ENCODE measurements at places on chromosomes 2 and 18.

GRCh38 chr2:1605102-1606045, 138.9 kb downstream of the PXDN start:
- no peak for DNase-seq

DNA sequence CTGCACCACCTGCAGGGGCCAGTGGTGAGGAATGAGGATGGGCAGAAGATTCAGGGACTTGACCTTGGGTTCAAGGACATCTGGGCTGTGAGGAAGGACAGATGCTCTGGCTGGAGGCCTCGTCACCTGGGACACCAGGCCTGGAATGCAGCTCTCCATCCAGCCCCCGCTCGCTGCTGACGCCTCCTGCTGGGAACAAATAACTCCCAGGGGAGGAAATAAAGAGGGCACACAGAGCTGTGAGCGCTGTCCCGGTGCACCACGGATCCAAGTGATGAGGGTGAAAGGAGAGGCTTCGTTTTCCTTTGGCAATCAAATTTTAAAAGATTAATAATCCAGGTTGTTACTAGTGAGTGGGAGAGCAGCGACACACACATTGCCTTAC, 368.0 kb upstream of the MYT1L start:
- no peak for DNase-seq

- no peak for DNase-seq
Measured at GRCh38 chr2:130834091-130834930, 2.4 kb upstream of the ARHGEF4 start.

GRCh38 chr2:71240794-71241193, 13.9 kb upstream of the PAIP2B start:
- no peak for DNase-seq

DNA sequence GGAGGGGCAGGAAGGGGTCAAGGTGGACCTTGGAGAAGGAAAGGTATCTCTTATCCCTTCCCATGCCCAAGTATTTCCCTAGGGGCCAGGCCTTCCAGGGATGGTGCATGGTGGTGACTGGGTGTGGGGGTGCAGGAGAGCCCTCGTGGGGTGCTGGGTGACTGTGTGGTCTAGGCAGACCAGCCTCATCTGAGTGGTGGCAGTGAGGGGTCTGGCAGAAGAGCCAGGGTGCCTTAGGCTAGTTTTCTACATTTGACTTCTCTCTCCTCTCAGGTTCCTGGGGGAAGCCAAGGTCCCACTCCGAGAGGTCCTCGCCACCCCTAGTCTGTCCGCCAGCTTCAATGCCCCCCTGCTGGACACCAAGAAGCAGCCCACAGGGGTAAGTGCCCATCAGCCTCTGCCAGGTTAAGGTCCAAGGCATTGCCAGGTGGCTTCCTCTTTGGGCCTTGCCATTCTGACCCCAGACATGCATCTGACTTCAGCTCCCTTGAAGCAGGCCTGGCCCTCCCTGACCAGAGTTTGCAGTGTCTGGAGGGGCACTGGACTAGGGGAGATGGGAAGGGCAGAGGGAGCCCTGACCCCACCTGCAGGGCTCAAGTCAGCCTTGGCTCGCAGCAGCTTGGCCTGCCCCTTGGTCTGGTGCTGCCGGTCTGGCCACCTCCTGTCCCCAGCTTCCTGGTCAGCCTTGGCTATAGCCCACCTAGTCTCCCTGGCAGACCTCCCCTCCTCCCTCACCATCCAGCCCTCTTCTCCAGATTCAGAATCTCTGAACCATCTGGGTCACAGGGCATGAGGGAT, 49.8 kb downstream of the DYSF start:
- no peak for DNase-seq

- no peak for DNase-seq
Measured at GRCh38 chr2:191845876-191846514, 893 bp downstream of the CAVIN2 start.

GRCh38 chr18:6044773-6045172, 149.5 kb upstream of the TMEM200C start:
- DNase-seq = no peak

DNA sequence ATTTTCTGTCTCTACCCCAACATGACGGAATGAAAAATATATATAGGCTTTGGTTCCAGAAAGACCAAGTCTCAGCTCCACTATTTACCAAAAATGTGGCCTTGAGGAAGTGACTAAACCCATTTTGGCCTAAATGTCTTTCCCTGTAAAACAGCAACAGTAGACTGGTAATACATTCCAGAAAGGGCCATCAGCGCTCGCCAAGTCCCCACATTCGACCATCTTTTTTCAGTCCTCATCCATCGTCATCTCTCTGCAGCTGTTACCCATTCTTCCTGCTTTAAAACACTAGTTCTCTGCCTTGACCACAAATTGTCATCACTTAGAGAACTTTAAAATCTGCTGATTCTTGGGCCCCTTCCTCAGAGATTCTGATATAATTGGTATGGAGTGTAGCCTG, 183.8 kb upstream of the CTAGE1 start:
- no peak for DNase-seq

- DNase-seq = no peak
Measured at GRCh38 chr2:237669628-237670392, 42.4 kb downstream of the LRRFIP1 start.

DNA sequence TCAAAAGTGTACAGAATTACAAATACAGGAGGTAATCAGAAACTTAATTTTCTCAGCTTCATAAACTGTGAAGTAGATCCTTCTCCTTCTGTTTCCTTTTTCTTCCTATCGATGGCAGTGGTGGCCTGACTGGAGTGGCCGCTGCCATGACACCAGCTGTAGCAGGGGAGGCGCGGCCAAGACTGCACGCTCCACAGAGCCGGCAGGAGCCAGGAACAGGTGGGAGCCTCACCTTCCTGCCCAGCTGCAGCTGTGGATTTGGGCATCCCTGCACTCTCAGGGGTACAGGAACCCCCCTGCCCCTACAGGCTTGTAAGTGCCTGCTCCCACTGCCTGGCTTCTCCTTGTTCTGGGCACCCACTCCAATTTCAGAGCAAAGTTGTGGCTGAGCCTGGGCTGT, 76.1 kb downstream of the EPB41L3 start:
- DNase-seq = no peak

DNA sequence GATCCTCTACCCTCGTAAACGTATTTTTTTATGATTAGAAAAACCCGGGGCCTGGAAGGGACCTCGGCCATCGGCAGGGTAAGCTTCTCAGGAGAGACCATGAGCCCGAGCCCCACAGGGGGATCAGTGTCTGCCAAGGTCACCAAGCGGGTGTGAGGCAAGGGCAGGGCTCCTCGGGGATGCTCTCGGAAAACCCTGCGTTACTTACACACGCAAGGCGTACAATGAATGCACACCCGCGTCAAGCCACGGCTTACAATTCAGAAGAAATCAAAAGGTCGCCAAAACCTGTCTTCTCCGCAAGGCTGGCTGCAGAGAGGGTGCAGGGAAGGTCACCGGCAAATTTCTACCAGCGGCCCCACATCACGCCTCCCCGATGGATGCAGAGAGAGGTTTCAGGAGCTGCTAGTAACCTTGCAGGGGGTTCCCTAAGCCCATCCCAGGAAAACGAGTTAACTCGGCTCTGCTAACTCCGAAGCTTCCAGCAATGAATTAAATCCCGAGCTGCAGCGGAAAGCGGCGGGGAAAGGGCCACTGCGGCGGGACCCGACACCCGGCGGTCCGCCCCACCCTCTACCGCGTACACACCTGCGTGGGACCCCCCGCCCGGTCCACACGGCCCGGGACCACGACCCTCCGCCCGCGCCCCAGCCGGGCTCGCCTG, 638 bp downstream of the ST3GAL5 start:
- no peak for DNase-seq

DNA sequence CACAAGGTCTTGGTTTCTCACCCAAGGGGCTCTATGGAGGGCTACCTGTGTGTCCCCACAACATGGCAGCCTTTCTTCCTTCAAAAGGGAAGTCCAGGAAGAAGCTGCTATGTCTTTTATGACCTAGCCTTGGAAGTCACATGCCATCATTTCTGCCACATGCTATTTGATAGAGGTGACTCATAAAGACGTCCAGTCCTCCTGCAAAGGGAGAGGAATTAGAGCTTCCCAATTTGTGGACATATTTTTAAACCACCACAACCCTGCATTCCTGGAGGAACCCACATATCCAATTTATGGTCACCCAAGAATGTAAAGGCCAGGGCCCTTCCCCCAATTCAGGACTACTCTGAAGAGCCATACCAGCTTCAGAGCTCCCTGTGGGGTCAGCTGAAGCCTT, 246.2 kb downstream of the CYP26B1 start:
- DNase-seq = no peak

- no peak for DNase-seq
Measured at GRCh38 chr18:8904316-8904715, 198.2 kb upstream of the NDUFV2 start.

GRCh38 chr2:157923598-157924217, 47.6 kb upstream of the ACVR1 start:
- no peak for DNase-seq

- no peak for DNase-seq
Measured at GRCh38 chr2:95174031-95174542, 8.5 kb downstream of the ZNF2 start.

- DNase-seq = no peak
Measured at GRCh38 chr2:38751596-38752410, 642 bp upstream of the SRSF7 start.
